ENCODE measurements at places on chromosomes 3 and 15.

GRCh38 chr3:59563966-59564365 lies 514.1 kb upstream of the CFAP20DC start:
- no peak for DNase-seq

GRCh38 chr15:40102897-40103858 lies 5.5 kb downstream of the BMF start:
- no peak for DNase-seq

DNA sequence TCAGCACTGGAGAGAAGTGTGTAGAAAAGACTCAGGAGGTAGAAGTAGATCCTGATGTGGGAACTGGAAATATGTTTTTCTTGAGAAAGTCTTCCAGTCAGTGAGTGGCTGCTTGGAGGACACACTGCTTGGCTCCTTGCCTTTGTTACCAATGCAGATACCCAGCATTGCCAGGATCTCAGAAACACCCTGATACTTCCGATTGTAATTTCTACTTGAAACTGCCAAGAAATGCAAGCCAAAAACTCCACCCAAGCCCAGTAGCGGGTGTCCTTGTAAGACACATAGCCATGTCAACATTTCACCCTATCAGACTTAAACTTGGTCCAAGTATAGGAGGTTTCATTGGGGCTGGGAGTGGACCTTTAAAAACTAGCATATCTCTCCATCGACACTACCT lies 141.8 kb downstream of the ALDH1A2 start:
- DNase-seq, result no peak

DNA sequence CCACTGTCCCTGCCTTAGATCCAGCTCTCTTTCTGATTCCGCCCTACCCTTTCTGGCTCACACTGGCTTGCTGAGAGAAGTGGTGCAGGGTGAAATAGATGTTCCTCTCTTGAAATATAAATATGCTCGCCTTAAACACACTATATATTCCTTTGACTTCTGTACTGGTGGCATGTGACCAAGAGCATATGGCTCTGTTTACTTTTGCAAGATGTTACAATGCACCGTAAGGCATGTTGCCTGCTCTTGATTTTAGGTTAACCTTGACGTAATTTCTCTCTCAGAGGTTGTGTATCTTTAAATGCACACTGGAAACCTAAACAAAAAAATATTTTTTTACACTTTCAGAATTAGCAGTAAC lies 749 bp downstream of the RSRC1 start:
- DNase-seq, result no peak

DNA sequence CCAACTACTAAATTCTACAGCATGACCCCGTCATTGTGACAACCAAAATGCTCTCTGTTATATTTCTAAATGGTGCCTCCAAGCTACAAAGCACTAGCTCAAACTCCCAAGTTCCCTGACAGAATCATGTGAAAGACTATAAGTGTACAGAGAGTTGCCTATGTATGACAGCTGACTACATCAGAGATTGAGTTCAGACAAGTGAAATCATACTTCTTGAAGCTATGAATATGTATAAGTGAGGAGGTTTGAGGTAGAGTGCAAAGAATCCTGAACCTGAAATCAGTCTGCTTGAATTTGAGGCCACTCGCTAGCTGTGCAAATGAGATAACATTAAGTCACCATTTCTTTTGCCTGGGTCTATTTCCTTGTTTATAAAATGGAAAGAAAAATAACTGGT lies 63.9 kb upstream of the TP63 start:
- DNase-seq, result no peak

- no peak for DNase-seq
These were observed 25.7 kb upstream of the GALNT15 start for GRCh38 chr3:16148783-16149182.

DNA sequence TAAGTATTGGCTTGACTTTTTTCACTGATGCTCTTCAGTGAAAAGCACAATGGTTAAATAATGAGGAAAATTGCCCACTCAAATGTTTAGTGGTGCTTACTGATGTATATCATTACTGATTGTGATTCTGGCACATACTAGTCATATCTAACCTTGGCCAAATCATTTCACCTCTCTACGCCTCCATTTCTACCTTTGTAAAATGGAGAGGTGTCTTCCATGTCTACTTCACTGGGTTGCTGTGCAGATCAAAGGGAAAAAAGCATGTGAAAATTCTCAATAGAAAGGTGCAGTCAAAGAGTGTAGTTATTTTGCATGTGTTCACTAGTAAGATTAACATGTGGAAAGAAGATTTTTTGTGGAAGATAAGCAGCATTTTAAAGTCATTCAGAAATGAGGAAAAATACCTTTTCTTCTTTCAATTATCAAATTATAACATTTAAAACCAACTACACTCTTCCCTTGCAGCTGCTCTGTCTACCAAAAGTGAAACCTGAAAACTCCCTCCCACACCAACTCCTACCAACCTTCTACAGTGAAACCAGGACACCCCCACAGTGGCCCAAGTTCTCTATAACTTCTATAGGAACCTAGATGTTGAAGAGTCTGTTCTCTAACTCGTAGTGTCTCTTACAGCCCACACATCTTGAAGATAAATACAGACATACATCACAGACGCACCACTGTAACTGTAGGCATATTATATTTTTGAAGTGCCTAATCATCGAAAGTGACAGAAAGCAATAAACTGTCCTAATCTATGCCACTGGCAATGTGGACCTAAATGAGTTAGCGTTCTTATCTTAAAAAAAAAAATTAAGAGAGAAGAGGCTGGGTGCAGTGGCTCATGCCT lies 1.4 kb downstream of the CD200R1 start:
- DNase-seq, result no peak

DNA sequence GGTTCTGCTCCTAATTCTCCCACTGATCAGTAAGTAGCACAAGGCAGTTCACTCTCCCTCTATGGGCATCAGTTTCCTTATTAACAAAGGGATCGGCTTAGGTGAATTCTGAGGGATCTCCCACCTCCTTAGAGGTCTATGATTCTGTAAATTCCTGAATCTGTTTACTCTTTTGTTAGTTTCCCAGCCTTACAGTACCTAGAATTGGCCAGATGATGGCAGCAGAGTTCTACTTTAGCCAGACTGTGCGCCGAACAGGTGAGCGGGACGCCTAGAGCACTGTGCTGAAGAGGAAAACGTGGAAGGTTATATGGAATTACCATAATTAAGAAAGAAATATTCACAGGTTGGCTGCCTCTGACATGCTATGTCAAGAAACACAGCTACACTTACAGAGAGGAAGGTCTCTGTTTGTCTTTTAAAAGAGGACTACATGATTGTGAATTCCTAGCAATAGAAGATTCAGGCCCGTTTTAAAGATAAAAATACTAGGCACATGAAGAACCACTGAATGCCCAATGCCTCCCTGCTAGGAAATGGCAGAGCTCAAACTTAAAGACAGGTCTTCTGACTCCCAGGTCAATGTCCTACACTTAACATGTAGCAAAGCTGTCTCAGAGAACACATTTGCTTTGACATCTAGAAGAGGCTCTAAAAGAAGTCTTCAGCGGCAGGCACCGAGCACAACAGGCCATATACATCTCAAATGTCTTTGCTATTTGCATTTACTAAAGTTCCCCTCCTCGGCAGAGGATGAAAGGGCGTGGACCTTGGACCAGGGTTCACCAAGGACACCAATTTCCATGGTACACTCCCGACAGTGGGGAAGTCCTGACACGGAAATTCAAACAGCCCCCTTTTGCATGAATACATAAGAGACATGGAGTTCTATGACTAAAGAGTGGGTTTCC lies 259.9 kb downstream of the FGF12 start:
- DNase-seq, result peak; percentile 64
